ENCODE measurements at places on chromosomes 2 and 18.

GRCh38 chr2:159497256-159497655 lies 119.1 kb downstream of the BAZ2B start:
- DNase-seq = no peak

GRCh38 chr2:119208791-119209203 lies 14.8 kb upstream of the STEAP3 start:
- no peak for DNase-seq

GRCh38 chr2:75233965-75234364 lies 34.6 kb upstream of the TACR1 start:
- DNase-seq = no peak

DNA sequence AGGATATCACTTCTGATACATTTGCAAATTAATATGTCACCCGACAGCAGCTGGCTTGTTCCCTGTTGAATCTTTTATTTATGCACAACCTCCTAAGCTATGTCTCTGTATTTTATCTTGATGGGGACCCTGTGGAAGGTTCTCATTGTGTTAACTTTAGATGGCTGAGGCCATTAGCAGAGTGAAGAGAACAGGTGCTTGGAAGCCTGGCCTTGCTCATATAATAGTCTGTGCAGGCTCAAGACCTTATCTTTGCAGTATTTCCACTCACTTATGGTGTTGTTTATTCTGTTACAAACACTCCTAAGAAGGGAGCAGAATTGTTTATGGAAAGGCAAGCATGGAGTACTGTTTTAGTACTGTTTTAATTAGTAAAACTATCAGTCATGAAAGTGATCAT lies 107.6 kb downstream of the SETBP1 start:
- DNase-seq = no peak

GRCh38 chr2:47662552-47662951 lies 120.4 kb upstream of the MSH6 start:
- no peak for DNase-seq

- DNase-seq = no peak
These were observed 945.8 kb downstream of the CBLN2 start for GRCh38 chr18:71598374-71598773.

DNA sequence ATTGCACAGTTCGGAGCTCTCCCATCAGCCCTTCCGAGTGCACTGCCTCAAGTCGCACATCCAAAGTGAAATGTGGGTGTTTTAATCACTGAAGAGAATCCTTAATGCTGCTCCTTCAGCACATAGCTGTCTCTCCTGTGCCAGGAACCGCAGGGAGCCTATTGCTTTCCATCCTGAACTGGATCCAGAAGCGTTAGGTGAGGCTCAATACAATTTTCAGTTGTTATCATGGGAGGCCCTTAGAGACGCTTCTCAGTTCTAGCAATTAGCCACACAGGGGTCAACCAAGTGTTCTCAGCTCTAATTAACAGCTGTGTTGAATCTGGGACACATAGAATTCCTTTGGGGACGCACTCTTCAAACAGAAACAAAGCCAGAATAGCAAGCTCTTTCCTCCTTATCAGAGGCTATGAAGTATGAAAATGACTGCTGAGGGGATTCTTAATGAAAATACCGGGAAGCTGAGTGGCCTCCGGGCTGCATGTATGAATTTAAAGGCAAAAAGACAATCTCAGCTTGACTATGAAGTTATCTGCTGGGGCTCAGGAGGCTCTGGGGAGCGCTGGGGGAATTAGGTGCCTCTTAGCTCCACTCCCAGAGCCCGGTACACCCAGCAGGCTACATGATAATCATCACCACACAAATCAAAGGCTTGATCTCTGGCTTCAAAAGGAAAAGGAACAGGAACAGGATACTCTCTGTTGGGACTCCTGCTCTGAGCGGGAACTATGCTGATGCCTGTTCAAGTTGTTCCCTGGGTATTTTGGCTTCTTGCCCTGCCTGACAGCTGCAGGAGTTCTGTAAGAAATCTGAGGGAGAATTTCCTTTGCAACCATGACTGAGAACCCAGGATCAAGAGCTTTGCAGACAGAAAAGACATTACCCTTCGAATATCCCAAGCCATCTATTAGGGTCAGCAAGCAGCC lies 55.4 kb upstream of the NCOA1 start:
- no peak for DNase-seq

GRCh38 chr2:181457121-181457740 lies at the start of gene ITGA4:
Gene ITGA4 (plus strand): TSS chr2:181457386. CDS start chr2:181457655, 269 bp downstream.
- DNase-seq = peak; percentile 86

- no peak for DNase-seq
These were observed 293.9 kb downstream of the KIAA1328 start for GRCh38 chr18:37122877-37123276.

- DNase-seq = no peak
These were observed 332.4 kb downstream of the GULP1 start for GRCh38 chr2:188623995-188624643.

- DNase-seq = no peak
These were observed 7.3 kb downstream of the KIF1A start for GRCh38 chr2:240812721-240813120.

- peak; percentile 71 for DNase-seq
These were observed 14.9 kb upstream of the ITM2C start for GRCh38 chr2:230849633-230850357.

- no peak for DNase-seq
These were observed 38.1 kb downstream of the LRRTM4 start for GRCh38 chr2:77484026-77484425.

GRCh38 chr18:2979871-2980790 lies 32.8 kb downstream of the LPIN2 start:
- peak; percentile 91 for DNase-seq

DNA sequence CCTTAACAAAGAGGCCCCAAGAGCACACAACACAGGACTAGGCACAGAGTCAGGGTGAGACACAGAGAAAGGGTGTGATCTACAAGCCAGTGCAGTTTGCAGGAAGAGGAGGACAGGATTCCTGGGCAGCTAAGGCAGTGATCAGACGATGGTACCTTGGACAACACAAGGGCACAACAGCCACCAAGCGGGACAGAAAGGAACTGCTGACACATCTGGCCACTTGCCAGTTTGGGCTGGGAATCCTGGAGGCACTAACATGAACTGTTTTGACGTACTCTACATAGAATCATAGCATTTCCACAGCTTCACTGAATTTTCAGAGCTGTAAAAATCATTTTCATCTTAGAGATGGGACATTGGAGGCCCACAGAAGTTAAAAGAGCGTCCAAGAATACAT lies 221.5 kb upstream of the SLC35G4 start:
- DNase-seq = no peak

- DNase-seq = no peak
These were observed 49.3 kb downstream of the PTRHD1 start for GRCh38 chr2:24743924-24744323.

DNA sequence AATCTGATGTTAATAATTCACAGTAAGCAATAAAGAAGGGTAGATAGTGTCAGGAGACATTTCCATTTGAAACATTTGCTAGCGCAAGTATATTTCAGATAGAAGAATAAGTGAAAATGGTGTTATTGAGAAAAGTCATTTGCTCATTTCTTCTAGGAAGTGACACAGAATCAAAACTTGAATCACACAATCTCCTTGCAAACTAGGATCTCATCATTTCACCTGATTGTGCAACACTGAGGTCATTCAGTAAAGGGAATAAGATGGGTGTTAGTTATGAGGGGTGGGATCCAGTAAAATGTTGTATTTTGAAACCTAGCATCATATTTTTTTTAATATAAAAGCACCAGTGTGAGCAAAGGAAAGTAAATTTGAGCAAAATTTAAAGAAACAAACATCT lies 208.0 kb upstream of the KCNJ3 start:
- DNase-seq = no peak

DNA sequence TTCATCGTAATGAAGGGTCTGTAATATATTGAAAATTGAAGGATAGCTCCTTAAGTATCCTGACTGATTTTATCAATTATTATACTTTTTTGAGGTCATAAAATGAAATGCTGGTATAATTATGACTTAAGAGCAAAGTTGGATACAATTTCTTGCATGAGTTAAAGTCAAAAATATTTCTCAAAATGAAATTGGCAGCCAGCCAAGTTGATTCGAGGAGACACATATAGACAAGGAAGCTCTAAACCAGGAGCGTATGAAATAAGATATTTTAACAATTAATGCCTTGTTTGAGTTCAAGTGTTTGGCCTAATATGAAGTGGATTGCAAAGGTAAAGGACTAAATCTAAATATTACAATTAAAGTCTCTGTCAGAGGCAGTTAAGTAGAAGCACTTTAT lies 260.4 kb upstream of the DSEL start:
- DNase-seq = no peak

DNA sequence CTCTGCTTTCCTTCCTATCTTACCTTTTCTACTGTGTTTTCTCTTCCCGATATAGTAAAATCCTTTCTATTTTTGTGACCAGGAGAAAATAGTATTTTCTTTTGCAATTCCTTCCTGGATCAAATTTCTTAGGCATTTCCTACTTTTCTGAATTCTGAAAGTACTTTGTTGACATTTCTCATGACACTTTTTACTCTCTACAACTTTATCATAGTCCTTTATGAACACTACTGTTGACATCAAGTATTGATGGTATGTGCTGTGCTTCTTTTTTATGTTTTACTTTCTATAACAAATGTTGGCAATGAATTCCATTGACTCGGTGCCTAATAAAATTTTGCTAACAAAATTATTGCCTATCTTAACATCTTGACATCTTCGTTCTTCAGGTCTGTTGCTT lies 217.7 kb upstream of the TCF4 start:
- no peak for DNase-seq

DNA sequence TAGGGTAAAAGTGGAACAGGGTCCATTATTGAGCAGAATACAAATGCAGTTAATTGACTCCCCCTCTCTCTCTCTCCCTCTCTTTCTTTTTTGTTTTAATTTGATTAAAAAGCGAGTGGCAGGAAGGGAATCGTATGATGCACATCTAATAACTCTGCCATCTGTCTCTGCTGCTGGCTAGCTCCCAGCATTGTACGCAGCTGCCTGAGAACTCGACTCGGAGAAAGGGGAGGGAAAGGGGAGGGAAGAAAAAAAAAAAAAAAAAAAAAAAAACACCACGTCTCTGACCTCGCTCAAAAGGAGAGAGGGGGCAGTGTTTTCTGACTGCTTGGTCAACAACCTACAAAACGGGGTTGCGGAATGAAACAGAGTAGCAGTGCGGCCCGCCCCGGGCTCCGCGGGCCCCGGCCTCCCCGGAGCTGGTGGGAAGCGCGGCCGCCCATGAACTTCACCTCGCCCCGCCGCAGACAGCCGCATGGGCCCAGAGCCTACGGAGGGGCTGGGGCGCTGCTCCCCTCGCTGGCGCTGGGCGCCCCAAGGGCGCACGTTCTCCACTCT lies 265.7 kb downstream of the TCF4 start:
- DNase-seq = peak; percentile 36

GRCh38 chr2:101675512-101675911 lies 22.0 kb upstream of the MAP4K4 start:
- no peak for DNase-seq

GRCh38 chr2:7497178-7497577 lies 580.0 kb downstream of the RNF144A start:
- DNase-seq = no peak

- DNase-seq = peak; percentile 49
These were observed 146.3 kb downstream of the WDSUB1 start for GRCh38 chr2:159140070-159140769.

- no peak for DNase-seq
These were observed 11.1 kb upstream of the NT5DC4 start for GRCh38 chr2:112709703-112710102.

- no peak for DNase-seq
These were observed 22.6 kb upstream of the ICOS start for GRCh38 chr2:203913947-203914346.

- no peak for DNase-seq
These were observed 510.3 kb downstream of the ZNF804A start for GRCh38 chr2:185108588-185108987.

DNA sequence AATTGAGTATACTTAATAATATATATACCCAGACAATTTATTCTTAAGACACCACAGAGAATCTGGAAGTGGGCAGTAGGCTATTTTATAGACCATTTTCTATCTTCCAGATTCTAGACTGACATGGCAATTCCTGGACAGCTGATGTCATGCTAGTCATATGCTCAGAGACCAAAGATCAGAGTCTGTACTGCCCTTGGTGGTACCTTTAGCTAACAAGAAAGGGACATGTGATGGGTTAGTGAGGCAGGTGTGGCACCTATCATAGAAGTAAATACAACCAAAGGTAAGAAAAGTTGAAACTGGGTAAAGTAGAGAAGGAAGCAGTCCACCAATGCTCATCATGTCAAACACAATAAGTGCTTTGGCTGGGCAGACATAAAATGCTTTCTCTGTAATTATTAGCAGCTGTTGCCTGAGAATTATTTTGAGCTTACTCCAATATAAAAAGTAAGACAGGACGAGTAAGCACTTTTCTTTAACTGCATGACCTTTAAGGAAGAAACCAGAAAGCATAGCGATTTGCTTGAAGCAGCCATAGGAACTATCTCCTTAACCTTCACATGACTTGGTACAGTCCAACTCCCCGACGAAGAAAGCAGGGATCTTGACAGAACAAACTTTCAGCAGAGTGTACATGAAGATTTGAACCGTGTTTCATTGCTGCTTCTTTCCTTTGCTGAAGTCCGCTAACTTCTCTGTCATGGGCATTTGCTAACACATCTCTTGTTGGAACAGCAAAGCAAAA lies 47.1 kb downstream of the SLC40A1 start:
- no peak for DNase-seq

GRCh38 chr18:79572093-79572780 lies 107.4 kb upstream of the CTDP1 start:
- DNase-seq = no peak

DNA sequence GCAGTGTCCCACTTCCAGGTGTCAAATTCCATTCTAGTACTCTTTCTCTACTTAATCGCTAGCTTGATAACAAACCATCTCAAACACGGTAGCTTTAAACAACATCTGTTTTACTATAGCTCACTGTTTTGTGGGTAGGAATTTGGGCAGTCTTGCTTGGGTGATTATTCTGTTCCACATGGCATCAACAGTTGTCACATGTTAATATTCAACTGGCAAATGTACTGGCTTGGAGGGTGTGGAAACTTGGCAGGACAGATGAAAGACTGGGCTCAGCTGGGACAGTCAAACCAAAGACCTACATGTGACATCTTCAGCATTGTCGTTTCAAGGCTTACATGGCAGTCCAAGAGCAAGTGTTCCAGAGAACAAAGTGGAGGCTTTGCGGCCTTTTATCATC lies 241.8 kb downstream of the PTH2R start:
- DNase-seq = no peak

- no peak for DNase-seq
These were observed 29.2 kb upstream of the SCN1A start for GRCh38 chr2:166156985-166157490.

- no peak for DNase-seq
These were observed 129.1 kb upstream of the CAB39 start for GRCh38 chr2:230583581-230583980.

GRCh38 chr2:158955842-158956365 lies 12.5 kb upstream of the TANC1 start:
- no peak for DNase-seq

GRCh38 chr2:170005702-170006101 lies 172.2 kb upstream of the MYO3B start:
- peak; percentile 78 for DNase-seq
